Activated CD4-positive, alpha-beta T cell treated with anti-CD3 and anti-CD28 coated beads for 48 hours (primary cell): ENCODE measurements at places on chromosomes 6 and 20.
A peak's percentile ranks its signal among the peaks of the same experiment; 100 is the strongest.

- DNase-seq = no peak
Measured at GRCh38 chr6:77740380-77740779, 87.5 kb downstream of the MEI4 start.

GRCh38 chr6:126361832-126362440 is 22.0 kb downstream of the CENPW start:
- no peak for DNase-seq

DNA sequence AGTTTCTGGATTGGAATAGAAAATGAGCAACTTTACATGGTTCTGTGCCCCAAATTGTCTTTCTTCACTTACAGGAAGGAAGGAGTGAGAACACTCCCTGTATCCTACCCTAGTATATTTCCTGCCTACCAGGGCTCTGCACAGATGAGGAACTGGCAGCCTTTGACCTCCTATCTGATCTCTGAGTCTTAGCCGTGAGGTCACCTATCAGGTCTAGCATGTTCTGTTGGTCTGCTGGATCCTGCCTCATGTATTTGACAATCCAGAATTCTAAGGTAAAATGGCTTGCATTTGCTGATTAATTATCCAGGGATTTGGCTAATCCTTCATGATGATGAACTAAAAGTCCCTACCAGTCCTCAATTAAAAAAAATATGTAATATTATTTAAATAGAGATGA is 35.0 kb upstream of the TRAM2 start:
- no peak for DNase-seq

DNA sequence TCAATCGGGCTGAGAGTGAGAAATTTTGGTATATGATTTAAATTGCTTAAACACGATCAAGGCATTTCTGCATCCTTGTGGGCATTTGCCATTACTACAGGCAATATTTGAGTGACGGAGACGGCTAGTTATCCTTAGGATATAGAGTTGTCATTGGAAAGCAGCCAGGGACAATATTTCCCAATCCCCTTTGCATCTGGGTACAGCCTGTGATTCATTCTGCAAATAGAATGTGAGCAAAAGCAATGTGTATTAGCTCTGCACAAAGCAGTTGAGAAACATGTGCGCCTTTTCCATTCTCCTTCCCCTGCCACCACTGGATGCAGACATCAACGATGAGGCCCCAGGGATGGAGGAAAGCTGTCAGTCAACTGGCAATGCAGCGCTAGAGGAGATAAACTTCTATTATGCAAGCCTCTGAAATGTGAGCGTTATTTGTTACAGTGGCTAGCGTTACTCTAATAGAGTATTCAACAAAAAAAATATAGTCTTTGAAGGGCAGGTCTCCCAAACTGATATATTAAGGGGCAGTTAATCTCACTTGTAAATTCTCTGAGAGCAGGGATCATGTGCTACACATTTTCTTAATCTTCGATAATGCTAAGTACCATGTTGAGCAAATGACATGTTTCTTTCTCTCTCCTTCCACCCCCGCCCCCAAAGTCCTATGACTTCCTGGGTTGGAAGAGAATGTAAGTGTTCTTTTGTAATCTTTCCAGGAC is 37.1 kb upstream of the NCOA3 start:
- DNase-seq = no peak

- no peak for DNase-seq
Measured at GRCh38 chr20:24235296-24236175, 233.9 kb upstream of the SYNDIG1 start.

DNA sequence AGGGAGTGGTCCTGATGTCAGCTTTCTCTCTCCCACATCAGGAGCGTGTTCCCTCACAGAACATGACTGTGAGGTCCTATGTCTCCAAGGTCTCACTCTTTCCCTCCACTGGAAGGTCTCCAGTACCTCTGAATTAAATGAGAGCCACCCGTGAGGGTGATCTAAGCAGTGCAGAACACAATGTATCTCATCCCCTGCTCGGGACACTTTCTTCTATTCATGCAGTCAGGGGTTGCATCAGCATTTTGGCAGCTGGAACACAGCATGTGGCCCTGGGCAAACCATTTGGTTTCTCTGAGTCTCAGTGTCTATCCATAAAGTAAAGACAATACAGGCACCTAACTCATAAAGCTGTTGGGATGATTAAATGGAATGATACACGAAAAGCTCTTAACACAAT is 34.2 kb downstream of the MAFB start:
- no peak for DNase-seq

- DNase-seq = no peak
Measured at GRCh38 chr20:38126146-38126921, 38.7 kb downstream of the TGM2 start.

- DNase-seq = no peak
Measured at GRCh38 chr6:138774370-138774769, 801 bp downstream of the CCDC28A start.

DNA sequence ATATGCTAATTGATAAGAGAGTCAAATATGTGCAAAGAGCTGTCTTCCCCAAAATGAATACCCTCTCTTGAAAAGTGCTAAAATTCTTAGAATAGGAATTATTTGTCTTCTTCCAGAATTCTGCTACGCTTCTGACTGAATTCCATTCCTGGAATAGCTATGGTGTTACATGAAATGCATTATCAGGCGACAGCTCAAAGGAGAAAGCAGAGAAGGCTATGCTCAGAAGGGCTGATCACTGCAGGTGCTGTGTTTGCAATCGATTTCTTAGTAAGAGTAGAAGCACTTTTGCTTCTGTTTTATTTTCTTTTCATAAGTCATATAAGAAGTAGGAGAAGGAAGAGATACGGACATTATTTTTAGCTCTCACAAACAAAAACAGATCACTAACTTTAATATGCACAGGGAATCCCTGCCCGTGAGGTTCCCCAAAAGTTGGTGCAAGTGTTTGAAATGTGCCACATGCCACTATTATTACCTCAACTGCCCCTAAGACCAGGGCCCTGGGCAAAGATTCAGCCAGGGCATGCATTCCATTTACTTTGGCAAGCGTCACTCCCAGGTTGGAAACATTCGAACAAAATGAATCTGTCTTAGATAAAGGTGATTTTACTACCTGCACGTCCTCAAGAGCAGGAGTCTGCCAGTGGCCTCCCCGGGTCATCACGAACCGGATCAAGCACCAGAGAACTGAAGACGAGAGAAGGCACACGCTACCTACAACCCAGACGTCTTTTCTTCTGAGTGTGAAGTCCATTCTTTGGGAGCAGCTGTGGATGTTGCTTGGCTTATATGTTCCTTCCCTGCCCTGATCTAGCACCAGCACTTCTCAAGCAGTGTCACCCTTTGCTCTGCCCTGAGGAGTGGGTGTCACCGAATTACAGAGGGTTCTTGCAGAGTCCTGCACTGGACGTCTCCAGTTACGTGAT is 7.2 kb downstream of the MYLK4 start:
- DNase-seq = no peak

DNA sequence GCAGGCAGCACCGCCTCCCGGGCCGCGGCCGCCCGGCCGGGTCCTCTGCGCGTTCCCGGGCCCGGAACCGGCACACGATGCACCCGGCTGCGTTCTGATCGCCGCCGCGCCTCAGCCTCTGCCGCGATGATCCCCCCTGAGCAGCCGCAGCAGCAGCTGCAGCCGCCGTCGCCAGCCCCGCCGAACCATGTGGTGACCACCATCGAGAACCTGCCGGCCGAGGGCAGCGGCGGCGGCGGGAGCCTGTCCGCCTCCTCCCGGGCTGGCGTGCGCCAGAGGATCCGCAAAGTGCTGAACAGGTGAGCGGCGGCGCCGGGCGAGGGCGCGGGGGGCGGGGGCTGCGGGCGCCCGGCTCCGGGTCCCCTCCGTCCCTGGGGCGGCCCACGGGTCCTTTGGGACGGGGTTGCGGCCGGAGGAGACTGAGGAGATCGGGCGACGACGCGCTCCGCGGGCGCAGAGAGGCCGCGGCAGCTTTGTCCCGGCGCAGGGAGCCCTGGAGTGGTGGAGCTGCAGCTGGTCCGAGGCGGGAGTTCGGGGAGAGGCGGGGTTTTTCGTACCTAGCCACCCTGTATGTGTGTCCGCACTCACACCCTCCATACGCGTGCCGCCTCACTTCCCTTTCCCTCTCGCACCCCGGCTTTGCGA is 659 bp downstream of the SLC35F1 start:
- DNase-seq = peak; percentile 6

DNA sequence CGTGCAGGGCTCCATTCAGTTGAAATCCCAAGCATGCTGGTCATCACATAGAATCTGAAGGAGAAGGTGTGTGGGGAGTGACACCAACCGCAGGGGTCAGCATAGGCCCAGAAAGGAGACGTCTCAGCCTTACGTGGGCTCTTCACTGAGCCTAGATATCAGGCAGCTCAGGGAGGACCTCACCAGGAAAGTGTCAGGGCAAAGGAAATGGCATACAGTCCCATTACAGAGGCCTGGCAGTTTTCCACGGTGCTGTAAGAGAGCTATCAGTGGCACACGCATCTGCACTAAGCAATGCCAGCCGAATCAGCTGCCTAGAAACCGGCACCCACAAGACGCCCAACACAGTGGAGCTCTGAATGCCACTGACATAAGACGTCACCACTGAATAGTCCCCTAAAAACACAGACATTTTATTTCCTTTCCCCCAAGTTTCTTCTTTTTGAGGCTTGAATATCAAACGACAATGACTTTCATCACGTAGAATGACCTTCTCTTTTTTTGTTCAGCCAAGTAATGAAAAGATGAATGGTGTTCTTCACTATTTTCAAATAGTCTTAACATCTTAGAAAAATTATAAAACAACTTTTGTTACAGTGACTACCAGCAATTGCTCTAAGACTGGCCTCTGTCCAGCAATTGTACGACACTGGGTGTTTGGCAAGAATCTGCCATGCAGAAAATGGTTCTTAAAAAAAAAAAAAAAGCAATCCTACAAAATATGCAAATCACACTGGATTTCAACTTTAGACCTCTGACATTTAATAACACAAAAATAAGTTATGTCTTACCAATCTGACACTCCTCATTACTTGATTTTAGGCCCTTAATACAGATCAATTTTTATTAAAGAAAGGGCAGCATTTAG is 88.9 kb upstream of the FOXQ1 start:
- DNase-seq = no peak

DNA sequence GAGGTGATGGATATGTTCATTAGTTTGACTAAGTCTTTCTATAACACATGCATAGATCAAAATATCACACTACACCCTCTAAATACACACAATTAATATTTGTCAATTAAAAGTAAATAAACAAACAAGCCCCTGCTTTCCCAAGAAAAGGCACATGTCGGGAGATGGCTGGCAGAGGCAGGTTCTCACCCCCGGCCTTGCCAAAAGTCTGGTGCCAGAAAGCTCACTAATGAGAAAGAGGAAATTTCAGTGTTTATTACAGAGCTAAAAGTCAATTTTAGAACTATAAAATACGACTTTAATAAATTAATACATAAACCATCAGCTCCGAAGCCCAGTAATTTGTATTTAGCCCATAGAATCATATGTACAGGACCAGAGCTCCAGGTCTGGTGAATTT is 404.7 kb downstream of the PTPRT start:
- DNase-seq = no peak

DNA sequence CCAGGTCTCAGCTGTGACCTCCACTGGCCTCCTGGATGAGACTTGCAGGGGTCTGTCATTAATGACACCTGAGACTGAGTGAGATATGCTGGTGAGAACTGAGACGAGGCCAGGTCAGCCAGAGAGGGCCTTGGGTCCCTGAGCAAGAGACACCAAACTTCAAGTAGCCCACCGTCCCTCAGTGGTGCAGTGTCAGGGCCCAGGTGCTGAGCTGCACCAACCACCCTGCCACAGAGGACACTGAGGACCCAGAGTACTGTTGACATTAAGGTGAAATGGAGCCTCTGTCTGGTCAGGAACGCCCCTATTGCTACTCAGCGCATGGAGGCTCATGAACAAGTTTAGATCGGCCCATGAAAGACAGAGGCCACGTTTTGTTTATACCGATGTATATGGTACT is 64.1 kb upstream of the SCP2D1 start:
- no peak for DNase-seq

GRCh38 chr20:9837634-9838033 is 1.2 kb downstream of the PAK5 start:
- DNase-seq = no peak

GRCh38 chr6:152552616-152553209 is 84.4 kb downstream of the SYNE1 start:
- peak; percentile 44 for DNase-seq

DNA sequence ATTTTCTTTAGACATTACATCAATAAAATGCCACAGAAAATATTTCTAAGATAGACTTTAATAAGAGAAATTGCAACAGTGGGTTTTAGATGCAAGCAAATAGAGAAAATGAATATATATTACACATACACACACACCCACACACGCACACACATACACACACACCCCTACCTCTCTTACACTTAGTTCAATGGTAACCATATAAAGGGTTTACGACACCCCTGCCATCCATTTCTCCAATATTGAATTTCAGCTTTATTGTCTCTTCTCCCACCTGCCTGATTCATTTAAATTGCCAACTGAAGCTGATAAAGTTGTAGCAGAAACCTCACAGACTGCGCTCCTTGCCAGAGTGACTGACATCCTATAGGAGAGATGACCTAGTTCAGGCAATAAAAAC is 154.6 kb downstream of the ADAT2 start:
- DNase-seq = no peak

GRCh38 chr20:37598575-37599342 is 71.1 kb upstream of the BLCAP start:
- no peak for DNase-seq

GRCh38 chr6:56913285-56914074 is 41.4 kb upstream of the BEND6 start:
- no peak for DNase-seq

- DNase-seq = no peak
Measured at GRCh38 chr20:63191400-63191799, 24.5 kb downstream of the YTHDF1 start.

DNA sequence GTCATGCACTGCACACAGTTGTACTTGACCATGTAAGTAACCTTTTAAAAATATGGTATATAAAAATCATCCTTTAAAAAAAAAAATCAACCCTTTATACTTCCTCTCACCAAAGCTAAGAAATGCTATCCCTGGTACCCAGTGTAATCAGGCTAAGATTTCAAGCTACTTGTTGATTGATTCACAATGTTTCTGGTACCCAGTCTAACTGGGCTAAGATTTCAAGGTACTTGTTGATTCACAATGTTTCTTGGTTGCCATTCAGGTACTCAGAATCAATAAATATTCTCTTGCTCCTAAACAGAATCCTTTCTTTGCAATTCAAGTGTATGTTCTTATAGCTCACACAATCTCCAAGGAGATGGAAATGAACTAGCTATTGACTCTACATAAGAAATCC is 76.4 kb downstream of the SMLR1 start:
- no peak for DNase-seq

GRCh38 chr6:14832427-14832826 is 413.4 kb upstream of the JARID2 start:
- no peak for DNase-seq

DNA sequence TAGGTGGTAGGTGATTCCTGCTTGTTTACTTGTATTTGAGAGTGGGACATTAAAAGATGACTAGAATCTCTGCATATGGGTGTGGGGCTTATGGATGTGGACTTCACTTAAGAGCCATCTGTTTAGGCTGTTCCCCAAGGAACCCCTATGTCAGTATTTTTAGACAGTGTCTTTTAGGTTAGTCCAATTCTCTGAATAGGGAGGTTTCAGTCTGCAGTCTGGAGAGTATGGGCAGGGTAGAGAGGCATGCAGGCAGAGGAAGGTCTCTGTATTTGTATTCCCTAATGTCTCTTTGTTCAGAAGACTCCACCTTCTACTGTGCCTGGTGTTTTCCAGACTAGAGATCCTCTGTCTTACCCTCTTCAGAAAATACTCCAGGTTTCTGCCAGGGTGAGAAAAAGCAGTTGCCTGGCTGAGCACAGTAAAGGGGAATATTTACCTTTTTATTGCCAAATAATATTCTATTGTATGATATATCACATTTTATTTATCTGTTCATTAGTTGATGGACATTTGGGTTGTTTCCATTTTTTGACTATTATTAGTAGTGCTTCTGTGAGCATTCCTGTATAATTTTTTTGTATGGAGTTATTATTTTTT is 19.1 kb downstream of the SLX4IP start:
- DNase-seq = no peak
